ENCODE measurements at places on chromosomes 6 and 20. TPM values are rescaled to one million over a fixed set of nuclear protein-coding genes. Genes with fewer than 3 reads are reported as not detected.

DNAH8 gene
- total RNA-seq = not detected

DNMT3B gene
- total RNA-seq = 6.6 TPM

OR2B6 gene
- total RNA-seq = not detected

TMEM170B gene
- total RNA-seq = 6.9 TPM

EMILIN3 gene
- total RNA-seq = not detected

CFAP61 gene
- total RNA-seq = not detected

RNF39 gene
- not detected for total RNA-seq

TREM2 gene
- not detected for total RNA-seq

Measured in MG63 (cell line).